CD4-positive, alpha-beta T cell (primary cell): ENCODE measurements at places on chromosomes 7 and 10. TPM values are rescaled to one million over a fixed set of nuclear protein-coding genes. Genes with fewer than 3 reads are reported as not detected.

Gene LRRD1
- not detected for total RNA-seq

Gene GCC1
- total RNA-seq: 30.6 TPM

DNA sequence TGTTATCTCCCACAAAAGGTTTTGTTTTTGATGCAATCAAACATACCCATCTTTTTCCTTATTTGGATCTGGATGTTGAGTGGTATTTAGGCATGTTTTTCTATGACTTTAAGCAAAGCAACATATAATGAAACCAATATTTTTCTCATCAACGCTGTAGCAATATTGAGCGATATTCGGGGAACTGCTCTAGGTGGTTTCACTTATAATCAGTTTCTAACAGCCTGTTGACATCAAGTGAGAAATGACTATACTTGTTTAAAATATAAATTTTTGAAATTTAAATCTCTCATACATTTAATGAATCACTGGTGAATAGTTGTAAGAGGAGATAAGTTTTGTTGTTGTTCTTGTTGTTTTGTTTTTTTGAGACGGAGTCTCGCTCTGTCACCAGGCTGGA lies 52.8 kb upstream of the CCAR1 start:
- DNase-seq: no peak

GRCh38 chr10:32980242-32980557 lies 22.2 kb upstream of the ITGB1 start:
- no peak for DNase-seq

GRCh38 chr10:128594688-128595087 lies 468.5 kb upstream of the MKI67 start:
- no peak for DNase-seq

GRCh38 chr7:42993038-42993437 lies 60.9 kb downstream of the MRPL32 start:
- no peak for DNase-seq

GRCh38 chr7:157851501-157852067 lies 514.8 kb downstream of the DNAJB6 start:
- DNase-seq: peak; percentile 83

- DNase-seq: no peak
Measured at GRCh38 chr7:98869597-98870120, at the start of gene TMEM130. TSS of gene TMEM130 (minus strand) at chr7:98870014. CDS start at chr7:98869861, 153 bp downstream.

GRCh38 chr10:31171402-31172083 lies 139.9 kb upstream of the ZNF438 start:
- no peak for DNase-seq

GRCh38 chr7:13946181-13946580 lies 43.3 kb downstream of the ETV1 start:
- DNase-seq: no peak
